ENCODE measurements at places on chromosomes 5 and 9. TPM values are rescaled to one million over a fixed set of nuclear protein-coding genes. Genes with fewer than 3 reads are reported as not detected.
A peak's percentile ranks its signal among the peaks of the same experiment; 100 is the strongest.

- no peak for DNase-seq
These were observed 97.6 kb upstream of the LHFPL2 start for GRCh38 chr5:78746021-78746770.

- peak; percentile 57 for DNase-seq
These were observed 2.1 kb downstream of the ECPAS start for GRCh38 chr9:111481885-111482636.

DNA sequence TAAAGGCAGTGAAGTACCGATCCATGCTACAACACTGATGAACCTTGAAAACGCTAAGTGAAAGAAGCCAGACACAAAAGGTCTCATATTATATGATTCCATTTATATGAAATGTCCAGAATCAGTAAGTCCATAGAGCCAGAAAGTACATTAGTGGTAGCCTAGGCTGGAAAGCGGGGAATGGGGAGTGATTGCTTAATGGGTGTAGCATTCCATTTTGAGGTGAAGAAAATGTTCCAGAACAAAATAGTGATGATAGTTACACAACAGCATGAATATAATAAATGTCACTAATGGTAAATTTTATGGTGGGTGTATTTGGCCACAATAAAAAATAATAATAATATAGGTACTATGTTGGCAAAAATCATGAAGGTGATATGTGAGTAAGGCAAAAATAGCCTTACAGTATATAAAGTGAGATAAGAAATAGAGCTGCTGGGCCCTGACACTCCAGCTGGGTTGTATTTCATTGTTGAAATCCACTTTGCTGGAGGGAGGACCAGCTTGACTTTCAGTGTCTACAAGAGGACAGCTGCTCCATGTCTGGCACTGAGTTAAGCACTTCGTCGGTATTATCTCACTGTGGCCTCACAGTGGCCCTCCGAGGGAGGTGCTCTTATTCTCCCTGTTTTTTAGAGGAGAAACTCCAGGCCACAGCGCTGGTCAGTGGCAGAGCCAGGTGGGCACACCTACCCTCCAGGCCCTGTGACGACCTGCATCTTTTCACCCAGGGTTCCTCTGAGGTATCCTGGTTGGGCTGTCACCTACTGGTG is 22.4 kb upstream of the ANGPTL2 start:
- peak; percentile 47 for DNase-seq

DNA sequence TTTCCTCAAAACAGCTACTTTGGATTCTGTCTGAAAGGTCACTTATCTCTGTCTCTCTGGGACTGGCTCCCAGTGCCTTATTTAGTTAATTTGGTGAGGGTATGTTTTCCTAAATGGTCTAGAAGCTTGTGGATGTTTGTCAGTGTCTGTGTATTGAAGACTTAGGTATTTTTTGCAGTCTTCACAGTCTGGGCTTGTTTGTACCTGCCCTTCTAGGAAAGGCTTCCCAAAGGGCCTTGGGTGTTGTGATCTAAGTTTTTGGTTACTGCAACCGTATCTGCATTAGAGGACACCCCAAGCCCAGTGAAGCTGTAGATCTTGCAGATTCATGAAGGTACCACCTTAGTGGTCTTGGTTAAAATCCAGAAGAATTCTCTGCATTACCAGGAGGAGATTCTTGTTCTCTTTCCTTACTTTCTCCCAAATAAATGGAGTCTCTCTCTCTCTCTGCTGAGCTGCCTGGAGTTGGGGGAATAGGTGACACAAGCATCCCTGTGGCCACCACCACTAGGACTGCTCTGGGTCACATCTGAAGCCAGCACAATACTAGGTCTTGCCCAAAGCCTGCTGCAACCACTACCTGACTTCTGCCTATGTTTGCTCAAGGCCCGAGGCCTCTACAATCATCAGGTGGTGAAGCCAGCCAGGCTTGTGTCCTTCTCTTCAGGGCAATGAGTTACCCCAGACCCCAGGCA is 17.8 kb upstream of the CCNB1 start:
- peak; percentile 10 for DNase-seq

- no peak for DNase-seq
These were observed 161.4 kb downstream of the PAX5 start for GRCh38 chr9:36872641-36873040.

DNA sequence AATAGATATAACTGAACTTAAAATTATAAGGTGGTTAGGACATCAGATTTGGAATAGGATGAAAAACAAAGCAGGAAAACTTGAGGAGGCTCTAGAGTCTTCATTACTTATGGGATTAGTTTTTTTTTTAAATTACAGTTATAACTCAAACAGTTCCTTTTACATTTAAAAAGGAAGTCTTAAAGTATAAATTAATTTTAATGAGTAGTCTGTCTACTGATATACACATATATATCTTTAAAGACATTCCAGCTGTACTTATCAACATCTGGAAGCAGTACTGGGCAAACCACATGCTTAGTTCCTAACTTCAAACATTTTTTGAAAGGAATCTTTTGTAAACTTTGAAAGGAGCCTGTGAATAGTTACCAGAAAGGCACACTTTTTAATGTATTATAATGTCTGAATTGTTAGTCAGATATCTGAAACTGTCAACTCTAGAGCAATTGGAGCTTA is 6.0 kb downstream of the ACTBL2 start:
- DNase-seq = no peak

DNA sequence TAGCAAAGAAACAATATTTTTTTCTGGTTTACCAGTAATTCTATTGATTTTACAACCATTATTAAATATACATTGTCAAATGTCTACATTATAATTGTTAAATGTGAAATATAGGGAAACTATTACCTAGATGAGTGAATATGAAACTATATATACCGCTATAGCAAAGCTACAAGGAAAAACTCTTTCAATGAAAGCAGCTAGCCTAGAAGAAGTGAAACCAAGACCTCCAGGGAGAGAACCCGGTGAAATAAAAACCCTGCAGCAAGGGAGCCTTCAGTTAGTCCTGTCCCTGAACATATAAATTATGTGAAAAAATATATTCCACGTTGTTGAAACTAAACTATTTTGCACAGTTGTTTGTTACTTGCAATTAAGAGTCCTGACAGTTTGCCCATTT is 913.1 kb downstream of the EFNA5 start:
- no peak for DNase-seq

DNA sequence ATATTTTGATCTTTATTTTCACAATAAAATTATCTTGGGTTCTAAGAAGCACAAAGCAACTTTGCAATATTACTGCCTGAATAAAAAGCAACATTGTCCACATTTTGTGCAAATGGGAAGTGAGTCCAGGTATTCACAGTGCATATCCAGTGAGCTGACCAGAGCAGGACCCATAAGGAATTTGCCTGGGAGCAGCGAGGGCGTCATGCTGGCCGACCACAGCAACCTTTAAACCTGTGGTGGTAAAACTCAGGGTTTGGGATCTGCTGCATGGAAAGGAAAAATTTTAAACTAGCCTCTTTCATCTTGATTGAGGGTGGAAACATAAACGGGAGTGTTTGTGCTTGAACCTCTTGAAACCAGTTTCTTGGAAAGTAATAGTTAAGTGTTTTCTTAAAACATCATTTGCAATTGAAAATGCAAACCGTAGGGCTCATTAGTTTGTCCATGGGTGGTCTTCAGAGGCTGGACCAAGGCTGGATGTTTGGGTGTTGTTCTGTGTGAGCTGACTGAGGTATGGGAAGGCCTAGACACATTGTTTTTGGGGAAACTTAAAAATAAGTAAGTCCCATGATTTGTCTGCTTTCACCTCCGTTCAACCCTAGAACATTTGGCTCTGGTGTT is 85.0 kb upstream of the ANKH start:
- DNase-seq = peak; percentile 55

- no peak for DNase-seq
These were observed 233.7 kb upstream of the ADRA1B start for GRCh38 chr5:159682623-159683022.

GRCh38 chr5:45189481-45189880 is 380.7 kb downstream of the MRPS30 start:
- no peak for DNase-seq

DNA sequence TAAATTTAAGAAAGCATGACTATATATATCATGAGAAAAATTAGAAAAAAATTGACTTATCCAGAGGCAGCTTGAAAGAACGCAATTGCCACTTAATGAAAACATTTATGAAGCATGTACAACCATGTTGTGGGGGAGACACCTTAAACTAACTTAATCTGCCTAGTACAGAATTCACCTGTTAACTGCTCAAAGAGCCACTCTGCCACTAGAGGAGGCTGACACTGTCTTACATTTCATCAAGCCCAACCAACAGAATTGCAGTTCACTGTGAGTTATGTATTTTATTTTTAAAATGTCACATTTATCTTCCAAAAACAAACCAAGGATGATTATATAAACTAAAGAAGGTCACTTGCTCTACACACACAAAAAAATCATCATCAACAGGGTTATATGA is 252.9 kb downstream of the MLLT3 start:
- DNase-seq = no peak

- DNase-seq = no peak
These were observed 268.0 kb downstream of the ZSWIM6 start for GRCh38 chr5:61600123-61600444.

DNA sequence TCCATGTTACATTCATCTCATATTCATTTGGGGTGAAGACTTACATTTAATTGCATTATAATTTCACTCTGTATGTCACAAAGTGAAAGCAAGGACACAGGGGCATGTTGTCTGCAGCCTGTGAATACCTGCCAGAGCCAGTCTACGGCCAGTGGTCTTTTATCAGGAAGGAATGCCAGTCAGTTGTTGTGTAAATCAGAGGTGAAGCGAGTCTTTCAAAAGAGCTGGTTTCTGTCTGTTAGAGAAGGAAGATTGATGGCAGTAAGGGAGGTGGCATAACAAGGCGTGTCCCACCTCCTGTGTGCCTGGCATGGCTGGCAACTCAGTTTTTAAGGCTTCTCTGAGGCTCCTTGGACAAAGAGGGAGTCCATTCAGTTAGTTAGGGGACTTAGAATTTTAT is 18.1 kb upstream of the SYK start:
- DNase-seq = peak; percentile 71

- peak; percentile 90 for DNase-seq
These were observed 41.4 kb downstream of the GLRX start for GRCh38 chr5:95781101-95781583.

- no peak for DNase-seq
These were observed 219.1 kb downstream of the NDUFS4 start for GRCh38 chr5:53779541-53779981.

GRCh38 chr9:105313238-105313637 is 68.8 kb downstream of the SLC44A1 start:
- no peak for DNase-seq

- DNase-seq = no peak
These were observed 269.6 kb upstream of the ARRDC3 start for GRCh38 chr5:91652678-91653077.

GRCh38 chr5:143200781-143201398 is 202.6 kb downstream of the NR3C1 start:
- DNase-seq = no peak

DNA sequence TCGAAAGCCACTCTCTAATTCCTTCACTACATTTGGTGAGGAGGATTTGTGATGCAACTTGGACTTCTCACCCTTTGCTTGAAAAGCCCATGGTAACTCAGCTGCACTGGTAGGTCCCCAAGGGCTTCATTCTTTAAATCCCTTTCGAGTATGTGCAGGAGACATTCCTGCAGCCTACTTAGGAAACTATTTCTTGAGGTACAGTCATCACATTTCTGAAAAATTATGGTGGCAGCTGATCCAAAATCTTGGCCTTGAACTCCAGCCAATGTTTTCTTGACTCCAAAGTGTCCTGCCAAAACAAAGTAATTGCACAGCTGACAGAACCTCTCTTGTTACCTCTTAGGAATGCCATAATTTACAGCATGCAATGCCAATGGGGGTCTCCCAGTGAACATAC is 99.7 kb downstream of the NPR3 start:
- no peak for DNase-seq

DNA sequence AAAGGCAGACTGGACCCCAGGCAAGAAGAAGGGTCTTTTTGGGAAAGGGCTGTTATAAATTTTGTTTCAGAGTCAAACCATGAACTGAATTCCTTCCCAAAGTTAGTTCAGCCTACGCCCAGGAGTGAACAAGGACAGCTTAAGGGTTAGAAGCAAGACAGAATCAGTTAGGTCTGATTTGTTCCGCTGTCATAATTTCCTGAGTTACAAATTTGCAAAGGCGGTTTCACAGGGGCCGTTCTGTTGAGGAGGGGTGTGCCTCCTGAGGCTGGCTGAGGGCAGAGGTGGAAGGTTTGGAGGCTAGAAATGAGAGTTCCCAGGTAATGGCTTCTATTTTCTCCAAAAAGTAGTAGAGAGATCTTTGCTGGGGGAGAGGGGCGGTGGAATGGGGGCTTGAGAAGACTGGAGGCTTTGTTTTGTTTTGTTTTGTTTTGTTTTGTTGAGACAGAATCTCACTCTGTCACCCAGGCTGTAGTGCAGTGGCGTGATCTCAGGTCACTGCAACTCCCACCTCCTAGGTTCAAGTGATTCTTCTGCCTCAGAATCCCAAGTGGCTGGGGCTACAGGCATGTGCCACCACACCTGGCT is 4.1 kb upstream of the CERCAM start:
- no peak for DNase-seq

GRCh38 chr5:78610163-78610583 is 38.4 kb downstream of the LHFPL2 start:
- no peak for DNase-seq

- no peak for DNase-seq
These were observed 95.7 kb downstream of the LHFPL2 start for GRCh38 chr5:78552729-78553342.

- DNase-seq = no peak
These were observed 87.6 kb downstream of the FBXO38 start for GRCh38 chr5:148471379-148471778.

GRCh38 chr5:39369123-39369815 is 5.0 kb upstream of the C9 start:
- no peak for DNase-seq

DNA sequence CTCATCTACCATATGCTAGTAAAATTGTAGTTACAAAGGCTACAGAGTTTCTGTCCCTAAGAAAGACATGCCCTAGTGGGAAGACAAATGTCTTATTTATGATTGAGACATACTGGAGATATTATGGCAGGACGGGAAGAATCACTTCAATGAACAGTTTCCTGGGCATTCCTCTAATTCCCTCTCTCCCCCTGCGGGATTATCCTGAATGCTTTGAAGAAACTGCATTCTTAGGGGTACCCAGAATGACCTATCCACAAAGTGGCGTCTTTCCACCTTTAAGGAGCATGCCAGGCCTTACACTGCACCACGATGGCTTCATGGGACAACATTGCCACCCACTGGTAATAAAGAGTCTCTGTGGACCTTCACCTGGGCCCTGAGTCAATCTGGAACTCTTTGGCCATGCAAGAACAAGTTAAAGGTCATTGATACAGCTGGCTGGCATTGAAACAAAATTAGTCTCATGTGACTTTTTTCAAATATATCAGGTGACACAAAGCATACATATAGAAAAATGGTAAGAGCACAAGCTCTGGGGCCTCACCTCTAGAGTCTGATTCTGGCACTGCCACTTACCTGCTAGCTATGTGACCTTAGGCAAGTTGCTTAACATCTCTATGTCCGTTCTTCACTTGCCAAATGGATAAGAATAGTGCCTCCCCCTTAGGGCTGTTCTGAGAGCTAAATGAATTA is 32.0 kb downstream of the ANKRD55 start:
- peak; percentile 84 for DNase-seq

Gene RETREG1
- total RNA-seq = 4.3 TPM

Gene PLPP7
- total RNA-seq = 2.8 TPM

Gene G3BP1
- 391 TPM for total RNA-seq

Gene BNIP1
- 6.8 TPM for total RNA-seq

Gene RPP25L
- 19.3 TPM for total RNA-seq

Gene C1QTNF2
- total RNA-seq = 0.11 TPM

Gene C5orf34
- 5.9 TPM for total RNA-seq

Gene CCDC69
- 6.4 TPM for total RNA-seq

Gene RFX3
- 31.0 TPM for total RNA-seq

Gene MARCOL
- not detected for total RNA-seq

Gene ERGIC1
- total RNA-seq = 94.8 TPM

All from endodermal cell (in vitro differentiated cells).